ENCODE measurements at places on chromosomes 1 and 21.

DNA sequence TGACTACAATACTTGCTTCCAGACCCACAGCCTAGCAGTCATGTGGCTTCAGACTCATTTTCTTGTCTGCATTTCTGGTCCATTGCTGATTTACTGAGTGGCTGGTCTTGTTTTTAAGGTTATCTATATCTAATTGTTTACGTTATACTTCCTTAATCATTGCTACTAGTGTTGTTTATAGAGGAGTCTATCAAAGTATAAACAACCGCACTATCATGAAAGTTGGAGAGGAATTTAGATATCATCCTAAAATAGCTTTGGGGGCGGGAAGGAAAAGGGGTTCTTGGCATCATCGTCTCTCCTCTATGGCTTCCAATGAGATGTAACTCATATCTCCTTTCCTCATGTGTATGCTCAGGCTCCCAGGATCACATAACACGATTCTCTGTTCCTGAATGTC lies 372.1 kb upstream of the PBX1 start:
- no peak for DNase-seq

DNA sequence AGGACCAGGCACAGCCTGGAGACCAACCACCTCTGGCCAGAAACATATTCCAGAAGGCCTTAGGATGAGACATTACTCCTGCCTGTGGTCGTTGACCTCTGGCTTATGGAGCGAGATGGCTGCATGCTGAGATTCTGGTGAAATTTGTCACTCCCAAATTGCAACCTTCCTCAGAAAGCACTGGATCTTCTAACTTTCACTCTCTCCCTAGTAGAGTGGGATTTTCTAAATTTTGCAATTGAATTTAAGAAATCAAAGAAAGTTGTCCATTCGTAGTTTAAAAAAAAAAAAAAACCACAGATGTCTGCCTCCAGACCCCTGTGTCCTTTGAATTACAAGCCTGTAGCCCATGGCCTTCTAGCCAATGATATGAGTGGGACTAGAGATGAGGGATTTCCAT lies 28.6 kb upstream of the IL10 start:
- no peak for DNase-seq

- no peak for DNase-seq
Observed at GRCh38 chr1:39954324-39954869, 548 bp upstream of the MFSD2A start.

DNA sequence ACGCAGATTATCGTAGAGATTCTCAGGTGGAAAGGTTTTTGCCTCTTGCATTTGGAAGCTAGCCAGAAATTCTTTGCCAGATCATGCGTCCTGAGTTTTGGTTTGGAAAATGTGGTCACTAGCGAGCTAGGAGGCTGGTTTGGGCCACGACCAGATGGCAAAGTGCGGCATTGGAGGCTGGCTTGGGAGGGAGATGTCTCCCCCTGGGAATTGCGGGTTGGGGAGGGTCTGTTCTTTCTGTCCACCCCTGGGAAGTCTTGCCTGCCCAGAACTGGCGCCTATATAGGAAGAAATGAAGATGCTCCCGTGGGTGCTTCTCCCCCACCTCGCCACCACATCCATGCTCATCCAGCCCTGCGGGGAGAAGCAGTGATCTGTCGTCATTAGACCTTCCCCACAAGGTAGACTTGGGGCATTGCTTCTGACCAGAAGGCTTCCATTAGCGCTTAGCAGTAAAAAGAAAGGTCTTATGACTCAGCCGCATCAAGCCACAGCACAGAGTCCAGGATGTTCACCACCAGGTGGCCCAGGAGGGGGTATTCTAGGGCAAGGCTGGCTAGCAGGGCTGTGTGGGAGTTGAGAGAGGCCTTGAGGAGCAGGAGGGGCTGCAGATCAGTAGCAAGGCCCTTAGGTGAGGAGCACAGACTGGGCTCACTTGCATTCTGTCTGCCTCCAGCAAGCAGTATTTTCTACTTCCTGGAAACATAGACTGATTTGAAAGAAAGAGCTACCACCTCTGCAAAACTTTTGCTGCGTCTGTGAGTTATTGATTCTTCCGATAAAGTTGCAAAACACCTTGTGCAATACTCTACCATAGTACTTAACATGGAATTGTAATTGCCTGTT lies 1.5 kb upstream of the PTP4A2 start:
- peak; percentile 56 for DNase-seq
